ENCODE measurements at places on chromosomes 11 and 22. TPM values are rescaled to one million over a fixed set of nuclear protein-coding genes. Genes with fewer than 3 reads are reported as not detected.

The GGTLC2 gene
- total RNA-seq = not detected

The CDON gene
- 2.6 TPM for total RNA-seq

The BTBD10 gene
- 41.4 TPM for total RNA-seq

The RAC2 gene
- total RNA-seq = 0.09 TPM

The PRODH gene
- total RNA-seq = 1.2 TPM

The LGR4 gene
- 36.4 TPM for total RNA-seq

The LMNTD2 gene
- 2.9 TPM for total RNA-seq

The MYOD1 gene
- 0.03 TPM for total RNA-seq

The PLEKHB1 gene
- 0.63 TPM for total RNA-seq

The OR6A2 gene
- total RNA-seq = not detected

The SLC39A13 gene
- 57.6 TPM for total RNA-seq

The CHRM1 gene
- total RNA-seq = 0.07 TPM

The PARVA gene
- total RNA-seq = 26.5 TPM

The GPHA2 gene
- not detected for total RNA-seq

The F2 gene
- 3.1 TPM for total RNA-seq

The ILK gene
- 114 TPM for total RNA-seq

The H19 gene
- 16.4 TPM for total RNA-seq

Data from A549 treated with AZD2906 at 1 μM for 4 hours (cell line).